ENCODE measurements at places on chromosomes 6 and 20.

DNA sequence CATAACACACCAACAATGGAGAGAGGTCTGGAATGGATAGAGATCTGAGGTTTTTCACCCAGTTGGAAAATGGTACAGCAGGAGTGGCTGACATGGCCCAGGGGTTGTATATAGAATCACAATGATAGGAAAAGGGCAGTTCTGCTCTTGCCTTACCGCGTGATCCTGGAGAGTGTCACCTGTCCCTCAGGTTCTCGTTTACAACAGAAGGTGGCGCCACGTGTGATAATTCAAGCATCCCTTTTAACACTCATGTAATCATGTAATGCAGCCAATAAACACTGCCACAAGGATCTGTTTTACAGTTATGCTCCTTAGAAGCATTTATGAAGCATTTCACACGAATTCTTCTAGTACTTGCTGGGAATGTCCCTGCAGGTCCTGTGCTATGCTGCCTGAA is 12.9 kb upstream of the WFDC2 start:
- DNase-seq = peak; percentile 17

- DNase-seq = peak; percentile 3
Measured at GRCh38 chr6:50791900-50792508, 26.7 kb upstream of the TFAP2B start.

- no peak for DNase-seq
Measured at GRCh38 chr20:62417981-62418708, 9.2 kb downstream of the RBBP8NL start.

DNA sequence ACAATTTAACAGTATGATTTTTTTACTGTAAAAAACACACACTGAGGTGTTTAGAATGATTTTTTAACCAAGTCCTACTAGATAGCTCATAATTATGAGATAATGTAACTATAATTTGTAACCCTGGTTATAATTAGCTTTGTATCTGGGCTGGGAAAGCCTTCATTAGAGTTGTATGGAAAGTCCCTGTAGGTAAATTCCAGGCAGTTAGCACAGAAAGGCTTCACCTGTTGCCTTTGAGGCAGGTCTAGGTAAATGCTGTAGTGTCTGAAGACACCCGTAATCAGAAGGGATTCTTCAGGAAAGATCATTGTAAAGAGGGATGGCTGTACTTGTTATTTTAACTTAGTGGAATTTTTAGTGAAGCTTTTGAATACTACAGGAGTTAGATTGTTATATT is 1.9 kb downstream of the TMEM200A start:
- DNase-seq = peak; percentile 22

- DNase-seq = no peak
Measured at GRCh38 chr6:35694462-35694861, 5.7 kb upstream of the FKBP5 start.

GRCh38 chr6:65989676-65990075 is 282.6 kb upstream of the EYS start:
- DNase-seq = no peak

DNA sequence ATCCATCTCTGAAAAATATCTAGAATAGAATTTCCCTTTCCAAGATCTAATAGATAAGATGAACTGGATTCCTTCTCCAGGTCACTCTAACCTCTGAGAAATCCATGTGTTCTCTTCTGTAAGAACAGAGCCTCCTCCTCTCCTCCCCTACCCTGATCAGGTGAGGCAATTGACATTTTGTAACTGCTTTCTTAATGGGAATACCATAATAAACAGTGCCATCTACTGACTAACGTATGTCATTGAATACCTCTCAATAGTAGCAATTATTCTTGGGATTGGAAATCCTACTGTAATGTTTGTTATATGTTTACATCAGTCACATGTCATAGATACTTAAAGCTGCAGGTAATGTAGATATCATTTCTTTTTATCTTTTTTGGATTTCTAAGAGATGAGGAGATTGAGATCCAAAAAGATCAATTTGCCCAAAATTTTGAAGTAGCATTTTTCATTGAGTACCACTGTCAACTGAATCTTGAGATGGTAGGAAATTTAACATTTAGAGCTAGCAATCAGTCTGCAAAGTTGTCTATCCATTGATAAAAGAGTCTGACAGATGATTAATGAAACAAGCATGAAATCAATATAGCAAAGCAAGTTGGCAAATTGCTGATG is 365.8 kb upstream of the HSF2 start:
- peak; percentile 4 for DNase-seq

- no peak for DNase-seq
Measured at GRCh38 chr6:110526726-110527125, 50.3 kb upstream of the SLC22A16 start.

DNA sequence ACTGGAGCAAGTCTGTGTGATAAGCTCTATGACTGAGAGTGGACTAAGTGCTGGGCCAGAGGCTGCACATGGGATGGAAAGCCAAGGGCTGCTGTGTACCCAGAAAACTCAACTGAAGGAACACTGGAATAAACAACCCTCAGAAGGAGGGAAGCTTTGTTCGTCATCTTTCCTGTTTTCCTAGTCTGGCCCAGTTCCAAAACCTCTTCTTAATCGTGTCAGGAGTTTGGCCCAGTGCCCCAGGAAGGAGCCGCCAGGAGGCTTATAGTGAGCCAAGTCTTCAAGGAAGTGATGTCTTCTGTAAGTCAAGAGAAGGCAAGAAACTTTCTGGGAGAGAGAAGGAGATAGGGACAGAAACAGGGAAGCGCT is 23.3 kb upstream of the TOP1 start:
- no peak for DNase-seq

- peak; percentile 25 for DNase-seq
Measured at GRCh38 chr20:24389686-24390085, 79.7 kb upstream of the SYNDIG1 start.

DNA sequence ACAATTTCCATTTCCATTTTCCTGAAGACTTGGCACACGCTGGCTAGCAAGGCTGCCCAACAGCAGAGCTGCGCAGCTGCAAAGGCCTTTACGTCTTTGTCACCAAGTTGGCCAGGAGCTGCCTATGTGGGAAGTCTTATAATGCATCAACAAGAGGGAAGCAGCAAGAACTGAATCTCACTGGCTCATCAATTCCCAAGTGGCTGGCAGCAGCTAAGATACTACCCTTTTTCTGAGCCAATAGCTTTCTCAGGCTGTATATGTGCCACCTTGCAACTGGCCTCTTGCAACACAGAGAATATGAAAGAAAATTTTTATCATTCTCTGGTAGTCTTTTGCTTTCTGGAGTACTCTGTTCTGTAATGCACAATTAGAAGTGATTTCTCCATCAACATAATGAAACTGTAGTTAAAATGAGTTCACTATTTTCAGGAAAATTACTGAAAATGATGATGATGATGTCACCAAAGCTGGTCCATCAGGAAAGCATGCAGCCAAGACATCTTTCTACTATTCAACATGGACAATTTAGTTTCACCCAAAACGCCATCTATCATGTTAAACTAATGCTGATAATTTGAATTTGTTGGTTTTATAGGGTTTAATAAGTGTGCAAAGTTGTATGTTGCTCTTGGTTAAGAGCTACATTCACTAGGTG is 97.3 kb upstream of the FOXA2 start:
- DNase-seq = no peak

DNA sequence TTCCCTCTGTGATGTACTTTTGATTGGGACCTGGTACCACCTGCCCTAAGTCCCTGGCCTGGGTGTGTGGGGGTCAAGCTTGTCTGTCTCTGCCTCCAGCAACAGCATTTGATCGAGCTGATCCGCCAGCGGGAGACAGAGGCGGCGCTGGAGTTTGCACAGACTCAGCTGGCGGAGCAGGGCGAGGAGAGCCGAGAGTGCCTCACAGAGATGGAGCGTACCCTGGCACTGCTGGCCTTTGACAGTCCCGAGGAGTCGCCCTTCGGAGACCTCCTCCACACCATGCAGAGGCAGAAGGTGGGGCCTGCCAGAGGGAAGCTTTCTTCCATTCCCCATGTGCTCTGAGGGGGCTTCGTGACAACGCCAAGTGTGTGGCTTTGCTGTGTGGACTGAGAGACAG is 5.4 kb downstream of the GID8 start:
- DNase-seq = no peak

DNA sequence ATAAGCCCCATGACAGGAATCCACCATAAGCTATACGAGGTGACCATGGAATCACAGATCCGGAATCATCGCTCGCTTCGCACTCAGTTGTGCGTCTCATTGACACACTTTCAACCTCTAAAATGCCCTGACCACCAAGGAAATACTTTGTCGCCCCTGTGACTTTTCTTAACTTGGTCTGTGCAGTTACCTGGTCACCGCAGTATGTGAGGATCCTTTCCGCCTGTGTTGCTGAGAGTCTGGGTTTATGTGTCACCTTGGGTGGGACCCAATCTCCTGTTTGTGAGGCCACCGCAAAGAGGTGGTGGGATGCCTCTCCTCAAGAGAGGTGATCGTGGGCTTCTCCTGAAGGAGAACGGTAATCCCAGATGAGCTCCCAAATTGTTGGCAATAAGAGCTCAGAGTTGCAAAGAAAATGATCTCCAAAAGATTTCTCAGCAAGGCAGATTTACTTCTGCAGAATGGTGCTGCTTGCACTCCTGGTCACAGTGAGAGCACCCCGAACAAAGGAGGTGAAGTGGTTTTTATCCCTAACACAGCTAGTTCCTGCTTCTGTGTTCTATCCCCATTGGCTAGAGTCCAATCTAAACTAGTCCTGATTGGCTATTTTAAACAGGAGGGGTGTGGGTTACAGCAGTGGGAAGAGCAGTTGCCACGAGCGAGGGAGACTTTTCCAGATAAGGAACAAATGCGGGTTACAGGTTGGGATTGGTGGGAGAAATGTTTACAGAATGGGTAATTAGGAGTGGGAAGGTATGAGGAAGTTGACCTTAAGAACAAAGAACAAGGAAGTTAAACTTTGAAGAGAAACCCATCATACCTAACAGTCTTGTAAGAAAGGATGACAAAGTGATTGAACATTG is 9.1 kb upstream of the ZNFX1 start:
- DNase-seq = no peak

DNA sequence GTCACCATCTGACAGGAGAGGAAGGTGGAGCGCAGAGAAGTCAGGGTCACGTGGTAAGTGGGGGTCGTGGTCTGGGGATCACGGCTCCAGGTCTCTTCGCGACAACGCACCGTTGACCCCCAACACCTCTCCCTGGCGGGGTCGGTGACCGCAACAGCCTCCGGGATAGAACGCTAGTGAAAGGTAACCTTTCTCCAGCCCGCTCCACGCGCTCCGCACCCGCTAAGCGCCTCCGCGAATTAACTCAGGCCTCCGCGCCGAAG is 600 bp upstream of the SYNJ2 start:
- peak; percentile 20 for DNase-seq

DNA sequence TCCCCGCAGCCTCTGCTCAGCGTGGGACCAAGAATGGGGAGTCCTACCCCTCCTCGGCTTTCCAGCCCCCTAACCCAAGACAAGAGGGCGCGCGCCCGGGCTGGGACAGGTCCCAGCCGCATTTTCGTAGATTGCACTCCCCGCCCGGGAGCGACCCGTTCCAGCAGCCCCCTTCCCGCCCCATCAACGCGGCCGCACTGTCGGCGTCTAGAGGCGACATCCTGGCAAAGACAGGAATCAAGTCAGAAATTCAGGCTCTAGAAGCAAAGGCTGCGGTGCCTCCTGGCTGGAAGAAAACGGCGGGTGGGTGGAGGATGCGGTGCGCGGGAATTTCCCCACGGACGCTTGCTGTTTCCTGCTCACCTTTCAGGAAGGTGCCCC is 957 bp downstream of the PROKR2 start:
- no peak for DNase-seq

DNA sequence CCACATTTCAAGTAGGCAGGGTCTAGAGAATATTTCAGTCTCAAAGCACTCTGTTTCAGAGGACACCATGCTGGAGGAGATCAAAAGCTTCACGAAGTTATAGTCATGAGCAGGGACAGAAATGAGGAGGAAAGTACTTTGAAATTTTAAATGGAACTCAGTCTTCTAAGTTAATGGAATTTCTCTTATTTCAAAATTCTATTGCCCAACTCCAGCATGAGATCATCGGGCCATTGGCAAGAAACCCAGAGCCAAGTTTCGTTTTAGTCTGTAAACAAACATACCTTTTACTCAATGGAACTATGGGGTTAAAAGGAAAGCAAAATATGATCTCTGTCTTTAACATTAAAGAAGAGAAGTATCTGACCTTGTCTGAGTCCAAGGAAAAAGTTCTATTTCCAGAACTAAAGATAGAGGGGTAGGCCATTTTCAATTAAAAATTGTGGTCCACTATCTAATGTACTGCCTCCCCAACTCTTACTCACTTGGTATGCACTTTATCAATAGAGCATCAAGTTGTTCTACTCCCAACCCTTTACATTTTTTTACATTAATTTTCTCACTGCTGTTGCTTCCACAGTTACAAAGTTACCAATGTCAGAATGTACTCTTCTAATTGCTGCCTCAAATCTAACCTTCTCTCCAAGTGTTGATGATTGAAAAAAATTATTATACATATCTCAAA is 235.3 kb upstream of the NRSN1 start:
- no peak for DNase-seq

DNA sequence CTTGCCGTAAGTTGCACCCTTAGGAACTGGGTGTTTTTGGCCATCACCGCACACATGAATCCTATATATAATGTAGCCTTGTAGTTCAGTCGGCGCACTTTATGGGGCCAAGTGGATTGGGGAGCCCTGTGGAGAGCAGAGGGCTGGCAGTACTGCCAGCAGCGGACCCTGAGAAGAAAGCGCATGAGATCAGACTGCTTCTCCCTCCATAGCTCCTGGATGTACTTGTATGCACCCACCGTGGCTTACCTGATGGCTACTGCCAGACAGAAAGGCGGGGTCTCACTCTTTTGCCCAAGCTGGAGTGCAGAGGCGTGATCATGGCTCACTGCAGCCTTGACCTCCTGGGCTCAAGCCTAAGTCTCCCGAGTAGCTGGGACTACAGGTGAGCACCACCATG is 32.8 kb upstream of the OVOL2 start:
- DNase-seq = no peak

- no peak for DNase-seq
Measured at GRCh38 chr6:159609652-159610178, 83.3 kb downstream of the SOD2 start.

DNA sequence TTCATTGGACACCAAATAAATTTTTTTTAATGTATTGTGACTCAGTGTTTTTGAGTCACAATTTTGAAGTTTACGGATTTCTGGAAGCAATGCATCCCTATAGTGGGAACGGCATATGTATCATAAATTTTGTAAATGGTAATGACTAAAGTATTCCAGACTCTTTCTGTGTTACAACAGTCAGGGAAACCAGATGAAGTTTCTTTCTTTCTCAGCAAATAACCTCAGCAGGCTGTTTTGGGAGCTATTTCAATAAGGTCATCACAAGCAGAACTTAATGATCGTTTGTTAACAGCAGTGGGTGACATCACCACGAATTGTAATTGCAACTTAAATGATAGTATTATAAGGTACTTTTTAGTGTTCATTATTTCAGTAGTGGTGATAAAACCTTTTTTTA is 52.0 kb downstream of the HIVEP1 start:
- DNase-seq = no peak

Measured in CD4-positive, alpha-beta T cell treated with Interleukin-12 subunit alpha and Interleukin-12 subunit beta, for 1 hour (primary cell).